ENCODE measurements at places on chromosomes 4 and X. TPM values are rescaled to one million over a fixed set of nuclear protein-coding genes. Genes with fewer than 3 reads are reported as not detected.

LRIT3 gene
- polyA plus RNA-seq = 0.22 TPM

DNA sequence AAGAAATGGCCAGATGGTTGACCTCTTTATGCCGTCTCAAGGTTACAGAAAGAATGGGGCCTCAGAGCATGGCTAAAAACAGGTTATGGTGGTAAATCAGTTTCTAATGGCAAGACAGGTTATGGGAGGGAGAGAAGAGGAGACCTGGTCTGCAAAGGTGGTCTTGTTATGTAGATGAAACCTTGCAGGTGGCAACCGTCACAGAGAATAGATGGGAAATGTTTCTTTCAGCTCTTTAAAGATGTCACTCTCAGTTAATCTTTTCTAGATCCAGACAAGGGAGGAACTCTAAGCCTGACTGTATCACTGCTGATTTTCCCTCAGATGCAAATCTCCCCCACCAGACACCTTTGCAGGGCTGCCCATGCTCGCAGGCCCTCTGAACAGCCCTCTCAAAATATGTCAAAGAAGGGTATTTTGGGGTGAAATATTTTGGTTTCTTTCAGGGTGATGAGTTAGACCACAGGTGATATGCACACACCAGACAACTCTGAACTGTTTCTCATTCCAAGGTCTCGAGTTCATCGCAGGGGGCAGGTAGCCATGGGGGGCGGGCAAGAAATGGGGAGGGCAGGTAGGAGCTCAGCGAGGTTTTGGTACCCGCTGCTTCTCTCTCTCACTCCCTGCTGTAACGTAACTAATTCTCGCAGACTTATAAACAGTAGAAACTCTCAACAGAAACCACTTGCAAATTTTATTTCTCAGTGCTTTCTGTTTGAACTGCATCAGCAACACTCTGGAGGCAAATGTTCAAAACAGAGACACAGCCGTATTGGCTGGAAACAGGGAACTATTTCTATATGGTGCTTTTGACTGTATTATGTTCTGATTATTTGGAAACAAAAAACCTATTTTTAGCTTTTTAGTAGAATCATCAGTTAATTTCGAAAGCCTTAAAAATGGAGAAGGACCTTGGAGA is 32.4 kb downstream of the CASP3 start:
- no peak for DNase-seq

DNA sequence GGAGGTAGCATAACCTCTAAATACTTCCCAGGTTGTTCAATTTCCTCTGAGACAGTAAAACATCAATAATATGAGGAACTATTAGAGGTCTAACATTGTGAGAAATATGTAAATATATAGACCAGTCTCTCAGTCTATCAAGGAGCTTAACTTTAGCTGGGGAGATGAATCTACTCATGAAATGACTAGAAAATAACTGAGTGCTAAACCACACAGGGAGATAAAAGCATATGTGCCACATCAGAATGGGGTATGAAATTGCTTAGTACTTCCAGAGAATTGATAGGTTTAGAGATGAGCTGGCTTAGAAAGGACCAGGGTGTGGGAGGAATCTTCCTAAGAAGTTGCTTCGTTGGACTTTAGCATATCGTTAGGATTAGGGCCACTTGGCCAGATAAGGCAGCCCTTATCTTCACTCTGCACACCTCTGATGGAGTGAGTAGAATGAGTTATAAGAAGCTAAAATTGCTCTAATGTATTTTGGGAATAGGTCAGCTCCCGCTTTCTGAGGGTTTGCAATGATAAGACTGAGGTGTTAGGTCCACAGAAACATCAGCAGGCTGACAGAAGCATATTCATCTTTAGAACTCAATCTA is 299.2 kb downstream of the UNC5C start:
- no peak for DNase-seq

GRCh38 chr4:77905651-77906263 is 43.1 kb downstream of the MRPL1 start:
- peak; percentile 20 for DNase-seq

- DNase-seq = peak; percentile 59
Observed at GRCh38 chr4:10015140-10015753, 6.0 kb downstream of the SLC2A9 start.

- no peak for DNase-seq
Observed at GRCh38 chrX:103730796-103731493, 20.2 kb downstream of the TMEM31 start.

All from small intestine (tissue), 16 donors.